ENCODE measurements at places on chromosomes 4 and X.

GRCh38 chrX:108121291-108121690 lies 29.7 kb downstream of the ATG4A start:
- no peak for DNase-seq

DNA sequence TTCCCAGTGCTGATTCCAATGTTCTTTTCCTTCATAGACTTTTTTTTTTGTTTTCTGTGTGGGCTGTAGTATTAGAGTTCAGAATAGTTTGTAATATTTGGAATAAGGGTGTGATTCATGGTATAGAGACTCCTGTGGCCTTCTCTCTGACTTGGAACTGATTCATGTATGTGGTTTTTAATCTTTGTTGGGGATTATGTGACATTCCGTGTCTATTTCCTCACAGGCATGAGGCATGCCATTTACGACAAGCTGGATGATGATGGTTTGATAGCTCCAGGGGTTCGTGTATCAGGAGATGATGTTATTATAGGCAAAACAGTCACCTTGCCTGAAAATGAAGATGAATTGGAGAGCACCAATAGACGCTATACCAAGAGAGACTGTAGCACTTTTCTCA lies 44.4 kb downstream of the POLR2B start:
- DNase-seq = peak; percentile 58

- no peak for DNase-seq
Measured at GRCh38 chrX:153704021-153704526, 16.3 kb downstream of the SLC6A8 start.

- no peak for DNase-seq
Measured at GRCh38 chr4:70743731-70744130, 22.0 kb downstream of the RUFY3 start.

- DNase-seq = peak; percentile 2
Measured at GRCh38 chr4:73776321-73776729, 36.0 kb downstream of the CXCL8 start.

DNA sequence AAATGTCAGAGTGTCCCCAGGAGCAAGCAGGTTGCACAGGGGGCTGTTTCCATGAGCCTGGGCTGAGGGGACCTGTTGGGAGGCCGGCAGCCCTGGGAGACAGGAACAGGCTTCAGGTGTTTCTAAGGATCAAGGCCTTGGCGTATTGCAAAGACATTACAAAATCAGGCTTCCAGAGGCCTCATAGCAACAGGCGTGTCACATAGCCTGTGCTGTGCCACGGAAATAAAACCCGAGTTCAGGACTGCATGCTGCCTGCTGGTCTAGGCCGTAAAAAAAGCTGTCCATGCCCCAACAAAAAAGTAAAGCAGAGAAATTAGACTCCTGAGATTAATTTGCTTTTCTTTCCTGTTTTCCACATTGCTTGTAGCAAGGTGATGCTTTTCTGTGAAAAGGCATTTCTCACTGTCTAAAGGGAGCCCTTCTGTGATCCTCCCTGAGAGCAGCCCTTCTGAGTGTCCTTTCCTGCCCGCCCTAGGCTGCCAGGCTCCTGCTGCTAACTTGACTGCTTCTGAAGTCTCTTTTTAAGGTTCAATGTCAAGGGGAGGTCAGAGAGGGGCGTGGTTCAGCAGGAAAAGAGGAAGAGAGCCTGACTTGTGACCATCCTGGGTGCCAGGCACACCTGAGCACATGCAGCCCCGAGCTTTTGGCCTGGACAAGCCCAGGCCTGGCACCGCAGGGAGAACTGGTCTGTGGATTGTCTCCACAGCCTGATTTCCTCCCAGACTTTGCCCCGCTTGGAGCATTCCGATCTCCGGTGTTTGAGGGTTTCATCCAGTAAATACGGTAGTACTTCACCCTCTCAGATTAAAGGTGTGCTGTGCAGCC lies 21.3 kb downstream of the SHROOM2 start:
- no peak for DNase-seq

DNA sequence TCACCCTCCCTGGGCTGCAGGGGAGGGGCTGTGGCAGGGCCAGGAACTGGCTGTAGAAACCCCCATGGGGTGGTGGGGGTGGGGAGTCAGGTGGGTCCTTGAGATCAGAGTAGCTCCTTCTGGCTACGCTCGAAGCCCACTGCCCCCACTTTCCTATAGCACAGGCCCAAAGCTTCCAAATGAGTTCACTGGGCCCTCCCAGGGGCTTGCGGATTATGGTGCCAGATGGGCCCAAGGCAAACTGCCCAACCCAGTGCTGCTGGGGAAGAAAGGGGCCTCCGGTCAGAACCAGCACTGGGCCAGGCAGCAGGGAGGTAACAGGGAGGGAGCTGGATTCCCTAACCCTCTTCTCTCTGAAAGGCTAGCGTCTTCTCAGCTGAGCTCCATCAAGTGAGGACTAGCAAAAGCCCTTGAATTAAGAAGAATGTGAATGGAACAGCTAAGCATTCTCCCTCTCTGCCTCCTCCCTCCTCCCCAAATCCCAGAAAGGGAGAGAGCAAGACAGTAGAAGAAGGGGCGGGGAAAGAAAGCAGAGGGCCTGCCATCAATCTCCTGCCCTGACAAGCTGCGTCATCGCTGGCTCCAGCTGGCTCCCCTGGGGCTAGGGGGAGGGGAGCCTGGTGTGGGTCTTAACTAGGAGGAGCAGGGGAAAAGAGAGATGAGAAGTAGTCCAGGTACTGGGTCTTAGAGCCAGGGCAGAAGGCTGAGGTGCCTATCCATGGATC lies 34.7 kb downstream of the FRMPD3 start:
- DNase-seq = no peak

DNA sequence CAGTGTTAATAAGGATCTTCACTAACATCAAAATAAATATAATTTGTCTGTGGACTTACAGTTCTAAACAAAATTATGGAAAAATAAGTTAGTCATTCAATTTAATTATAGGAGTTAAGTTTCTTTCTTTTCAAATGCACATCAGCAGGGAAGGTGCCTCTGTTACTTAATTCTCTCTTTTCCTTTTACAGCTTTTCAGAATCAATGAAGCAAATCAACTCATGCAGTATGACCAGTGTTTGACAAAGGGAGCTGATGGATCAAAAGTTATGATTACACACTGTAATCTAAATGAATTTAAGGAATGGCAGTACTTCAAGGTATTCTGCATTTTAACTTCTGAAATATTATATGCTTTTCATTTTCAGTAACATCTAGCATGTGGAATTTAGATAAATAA lies 15.9 kb downstream of the HMGB2 start:
- DNase-seq = no peak

GRCh38 chrX:7110821-7111276 lies 36.7 kb upstream of the STS start:
- no peak for DNase-seq

GRCh38 chr4:144754562-144755410 lies 108.8 kb downstream of the HHIP start:
- peak; percentile 27 for DNase-seq

- no peak for DNase-seq
Measured at GRCh38 chr4:103144926-103145325, 45.3 kb upstream of the BDH2 start.

DNA sequence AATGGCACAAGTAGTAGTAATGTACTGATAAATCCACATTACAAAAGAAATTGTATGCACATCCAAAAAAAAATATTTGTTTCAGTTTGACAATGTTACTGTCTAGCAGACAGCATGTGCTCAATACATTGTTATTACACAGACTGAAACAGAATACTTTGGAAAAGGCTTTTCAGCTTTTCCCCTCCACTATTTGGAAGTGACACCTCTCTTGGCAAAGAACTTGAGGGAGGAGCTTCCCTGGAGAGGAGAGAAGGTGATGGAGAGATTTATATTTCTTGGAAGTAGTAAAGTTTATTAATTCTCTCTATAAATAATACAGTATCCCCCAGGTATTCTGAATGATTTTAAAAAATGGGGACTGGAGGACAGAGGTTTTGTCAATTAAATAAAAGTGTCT lies 131.8 kb downstream of the SCFD2 start:
- no peak for DNase-seq

DNA sequence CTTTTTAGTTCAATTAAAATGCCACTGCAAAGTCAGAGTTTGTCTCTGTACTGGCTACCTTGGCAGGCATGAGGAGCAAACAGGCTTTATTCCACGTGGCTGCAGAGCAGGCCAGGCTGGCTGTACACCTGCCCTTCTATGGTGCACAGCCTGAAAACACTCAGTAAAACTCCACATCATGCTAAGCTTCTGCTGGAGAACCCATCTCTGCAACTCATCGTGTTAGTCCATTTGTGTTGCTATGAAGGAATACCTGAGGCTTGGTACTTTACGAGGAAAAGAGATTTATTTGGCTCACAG lies 214.4 kb downstream of the SCFD2 start:
- no peak for DNase-seq

DNA sequence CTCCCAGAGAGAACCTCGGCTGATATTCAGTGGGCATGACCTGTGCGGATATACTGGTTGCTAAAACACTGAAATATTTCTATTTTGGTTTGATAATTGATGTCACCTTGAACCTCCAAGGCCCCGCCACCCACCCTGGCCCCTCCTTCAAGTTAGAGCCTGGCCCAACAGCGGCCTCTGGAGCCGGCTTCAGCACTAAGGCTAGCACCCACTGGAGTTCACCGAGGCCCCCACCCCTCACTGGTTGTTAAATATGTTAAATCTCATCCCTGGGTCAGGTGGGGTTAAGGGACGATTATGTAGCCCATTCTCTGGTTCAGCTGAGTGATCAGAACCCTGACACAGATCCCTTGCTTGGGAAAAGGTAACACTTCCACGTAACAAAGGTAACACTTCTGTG lies 24.3 kb downstream of the SEL1L3 start:
- DNase-seq = no peak

- no peak for DNase-seq
Measured at GRCh38 chrX:19863857-19864223, 23.6 kb downstream of the SH3KBP1 start.

DNA sequence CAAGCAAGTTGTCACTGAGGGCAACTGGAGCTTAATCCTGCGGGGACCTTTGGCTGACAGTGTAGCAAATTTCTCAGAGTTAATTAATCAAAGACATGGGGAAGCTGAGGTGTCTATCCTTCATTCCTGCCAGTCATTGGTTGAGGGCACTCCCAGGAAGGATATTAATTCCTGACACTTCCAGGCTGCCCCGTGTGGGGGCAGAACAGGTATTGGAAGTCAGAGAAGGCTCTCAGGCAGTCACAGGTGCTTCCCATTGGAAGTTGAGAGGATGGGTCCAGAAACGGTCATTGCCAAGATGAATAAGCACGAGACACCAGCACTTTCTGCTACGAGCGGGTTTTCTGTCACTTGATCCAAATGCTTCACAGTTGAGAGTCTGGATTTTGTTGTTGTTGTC lies 29.1 kb upstream of the CD38 start:
- no peak for DNase-seq

DNA sequence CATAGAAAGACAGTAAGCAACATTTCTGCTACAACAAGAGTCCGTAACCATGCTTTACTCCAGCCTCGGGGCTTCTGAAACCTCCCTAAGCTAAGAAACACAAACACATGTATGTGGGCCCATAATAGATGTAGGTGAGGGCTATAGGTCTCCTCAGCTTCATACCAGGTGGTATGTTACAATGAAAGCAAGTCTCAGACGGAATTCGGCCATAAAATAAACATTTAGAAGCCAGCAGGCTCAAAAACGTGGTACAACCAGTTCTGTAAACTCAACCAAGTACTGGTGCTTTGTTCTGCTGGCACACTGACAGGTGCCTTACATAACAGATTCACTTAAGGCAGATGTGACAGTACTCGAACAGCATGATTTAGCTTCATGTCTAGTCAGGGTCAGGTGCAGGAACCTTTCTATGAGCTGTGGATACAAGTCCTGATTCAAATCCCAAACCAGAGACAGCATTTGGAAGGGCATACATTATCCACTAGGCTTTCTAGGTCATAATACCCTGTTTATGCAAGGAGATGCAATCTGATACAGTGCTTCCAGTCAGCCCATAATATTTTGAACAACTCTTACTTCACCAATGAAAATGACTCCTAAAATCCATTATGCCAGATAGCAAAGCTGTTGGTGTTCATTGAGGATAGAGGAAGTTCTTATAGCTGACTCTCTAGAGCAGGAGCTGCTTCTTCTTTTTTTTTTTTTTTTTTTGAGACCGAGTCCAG lies 113.8 kb upstream of the ENPP6 start:
- DNase-seq = no peak

DNA sequence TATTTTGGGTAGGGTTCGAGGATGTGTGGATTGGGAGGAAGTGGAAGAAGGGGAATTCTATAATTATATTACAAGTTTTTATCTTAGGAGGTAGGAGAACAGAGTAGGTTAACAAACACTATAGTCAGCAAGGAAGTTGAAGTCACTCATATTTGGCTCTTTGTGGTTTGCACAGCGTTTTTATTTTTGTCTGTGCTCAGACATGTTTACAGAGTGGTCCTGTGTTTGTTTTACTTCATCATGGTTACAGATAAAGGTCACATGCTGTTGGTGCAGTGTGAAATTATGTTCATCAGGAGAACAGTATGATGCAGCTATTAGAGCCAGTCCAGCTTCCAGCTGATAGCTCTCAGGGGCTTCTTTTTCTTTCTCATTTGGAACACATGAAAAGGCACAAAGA lies 299.9 kb upstream of the SFRP2 start:
- no peak for DNase-seq

DNA sequence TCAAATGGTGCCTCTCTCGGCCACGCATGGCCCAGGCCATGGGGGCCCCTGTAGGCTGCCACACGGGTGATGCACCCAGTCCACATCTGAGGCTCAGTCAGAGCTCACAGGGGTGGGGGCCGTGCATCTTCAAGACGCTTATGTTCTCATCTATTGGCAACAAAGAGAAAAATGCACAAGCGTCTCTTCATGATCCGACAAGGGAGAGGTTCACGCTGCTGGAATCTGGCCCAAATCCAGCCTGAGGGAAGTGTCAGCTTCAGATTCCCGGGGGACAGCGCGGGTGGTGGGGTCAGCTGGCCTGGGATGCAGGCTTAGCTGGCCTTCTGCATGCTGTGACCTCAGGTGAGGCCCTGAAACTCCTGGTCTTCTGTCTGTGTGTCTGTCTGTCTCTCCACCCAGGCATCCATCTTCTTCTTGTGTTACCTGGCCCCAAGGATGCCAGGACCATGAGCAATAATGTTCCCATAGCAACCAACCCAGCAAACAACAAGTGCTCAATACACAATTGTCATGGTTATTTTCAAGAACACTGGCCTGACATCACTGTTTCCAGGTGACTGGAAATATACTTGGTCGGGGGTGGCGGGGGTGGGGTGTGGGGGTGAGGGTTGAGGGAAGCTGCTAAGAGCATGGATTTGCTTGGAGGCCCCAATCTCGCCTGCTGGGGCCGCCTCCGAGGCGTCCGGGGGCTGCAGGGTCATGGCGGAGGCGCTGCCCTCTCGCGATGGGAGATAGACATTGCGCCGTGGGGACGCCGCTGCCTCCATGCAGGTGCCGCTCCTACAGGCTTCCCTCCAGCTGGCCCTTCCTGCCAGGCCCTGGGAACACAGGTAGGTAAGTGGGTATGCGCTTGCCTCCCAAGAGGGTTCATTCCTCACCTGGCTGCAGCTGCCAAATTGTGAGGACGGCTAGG lies 48.3 kb downstream of the ABLIM2 start:
- DNase-seq = no peak
